ENCODE measurements at places on chromosomes 7 and 10.

DNA sequence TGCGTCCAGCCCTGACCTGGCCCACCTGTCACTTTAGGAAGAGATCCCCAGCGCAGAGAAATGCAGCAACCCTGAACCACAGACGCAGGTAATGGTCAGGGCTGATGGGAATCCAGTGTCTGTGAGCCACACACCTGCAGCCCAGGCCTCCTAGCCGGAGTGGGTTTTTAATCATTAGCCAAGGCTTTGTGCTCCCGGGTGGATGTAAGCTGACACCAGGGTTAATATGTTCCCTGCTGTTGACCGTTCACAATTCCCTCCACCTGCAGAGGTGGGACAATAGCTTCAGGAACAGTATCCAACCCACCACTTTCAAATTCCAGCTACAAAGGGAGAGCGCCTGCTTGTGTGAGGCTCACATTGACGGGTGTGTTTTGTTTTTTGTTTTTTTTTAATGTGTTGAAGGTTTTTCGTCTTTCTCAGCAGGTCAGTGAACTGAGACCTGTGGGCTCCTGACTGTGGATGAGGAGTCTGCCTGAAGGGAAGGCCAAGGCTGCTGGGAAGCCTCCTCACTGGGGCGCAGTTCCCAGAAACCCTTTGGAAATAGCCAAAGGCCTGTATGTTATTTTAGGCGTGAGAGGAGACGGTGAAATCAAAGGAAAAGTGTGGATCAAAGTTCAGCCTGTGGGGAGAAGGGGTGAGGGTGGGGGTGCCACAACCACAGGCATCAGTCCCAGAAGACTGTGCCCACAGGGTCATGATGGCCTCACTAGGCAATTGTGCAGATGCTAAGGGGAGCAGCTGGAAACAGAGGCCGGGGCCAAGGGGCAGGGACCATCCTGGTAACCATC lies 111.1 kb downstream of the TNS3 start:
- no peak for DNase-seq

- DNase-seq, result no peak
Measured at GRCh38 chr10:76787746-76788451, 849.7 kb downstream of the KCNMA1 start.

DNA sequence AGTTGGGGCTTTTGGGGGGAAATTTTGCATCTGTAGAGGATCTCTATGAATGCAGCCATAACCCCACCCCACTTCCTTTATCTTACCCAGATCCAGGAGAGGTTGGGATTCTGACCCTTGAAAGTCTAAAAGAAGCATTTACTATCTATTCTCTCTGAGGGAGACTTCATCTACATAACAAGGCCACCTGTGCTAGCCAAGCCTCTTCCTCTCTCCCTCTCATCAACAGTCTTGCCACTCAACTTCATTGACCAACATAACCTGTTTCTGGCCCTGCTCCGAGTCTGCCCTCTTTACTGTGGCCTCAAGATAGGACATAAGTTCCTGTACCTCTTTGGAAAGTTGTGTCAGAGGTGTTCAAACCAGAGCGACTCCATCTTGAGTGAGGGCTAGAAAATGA lies 19.4 kb downstream of the TUBAL3 start:
- no peak for DNase-seq

DNA sequence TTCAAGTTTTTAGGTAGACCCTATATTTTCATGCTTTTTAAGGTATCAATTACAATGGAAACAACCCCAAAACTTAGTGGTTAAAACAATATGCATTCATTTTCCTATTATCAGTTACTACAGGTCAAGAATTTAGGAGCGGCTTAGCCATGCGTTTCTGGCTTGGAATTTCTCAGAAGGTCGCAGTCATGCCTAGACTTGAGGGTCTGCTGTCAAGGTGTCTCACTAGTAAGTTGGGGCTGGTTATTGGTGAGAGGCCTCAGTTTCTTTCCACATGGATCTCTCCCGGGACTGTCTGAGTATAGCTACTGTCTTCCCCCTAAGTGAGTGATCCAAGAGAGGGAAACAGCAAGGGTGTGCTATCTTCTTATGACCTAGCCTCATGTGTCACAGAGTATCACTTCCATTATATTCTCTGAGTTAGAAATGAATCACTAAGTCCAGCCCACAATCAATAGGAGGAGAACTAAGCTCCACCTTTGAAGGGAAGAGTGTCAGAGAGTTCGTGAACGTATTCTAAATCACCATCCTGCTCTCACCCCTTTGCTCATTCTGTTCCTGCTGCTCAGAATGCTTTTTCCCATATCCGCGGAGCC lies 80.5 kb downstream of the RTKN2 start:
- no peak for DNase-seq

- no peak for DNase-seq
Measured at GRCh38 chr10:72753760-72754231, 61.9 kb downstream of the MCU start.

GRCh38 chr7:155228894-155229293 lies 68.8 kb upstream of the INSIG1 start:
- DNase-seq, result no peak

- DNase-seq, result no peak
Measured at GRCh38 chr7:153887749-153888569, 164.2 kb upstream of the DPP6 start.

DNA sequence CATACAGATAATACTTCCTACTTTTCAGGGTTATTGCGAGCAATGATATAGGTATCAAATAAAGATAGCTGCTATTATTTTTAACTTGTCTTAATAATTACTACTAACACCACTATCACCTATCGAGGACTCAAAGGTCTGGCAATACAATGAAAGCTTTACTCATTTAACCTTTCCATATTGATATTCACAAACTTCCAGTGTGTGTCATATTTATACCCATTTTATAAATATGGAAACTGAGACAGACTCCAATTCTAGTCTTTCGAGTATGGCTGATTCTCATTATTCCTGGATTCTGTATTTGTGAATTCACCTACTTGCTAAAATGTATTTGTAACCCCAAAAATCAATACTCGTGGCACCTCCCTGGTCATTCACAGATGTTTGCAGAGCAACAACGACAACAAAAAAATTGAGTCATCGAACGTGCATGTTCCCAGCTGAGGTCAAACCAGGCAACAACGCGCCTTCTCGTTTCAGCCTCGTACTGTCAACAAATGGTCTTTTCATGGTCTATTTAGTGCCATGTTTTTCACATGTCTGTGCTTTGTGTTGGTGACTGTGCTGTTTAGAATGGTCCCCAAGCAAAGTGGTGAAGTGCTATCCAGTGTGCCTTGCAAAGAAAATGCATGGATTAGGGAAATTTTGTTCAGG lies 51.7 kb downstream of the SMURF1 start:
- no peak for DNase-seq

DNA sequence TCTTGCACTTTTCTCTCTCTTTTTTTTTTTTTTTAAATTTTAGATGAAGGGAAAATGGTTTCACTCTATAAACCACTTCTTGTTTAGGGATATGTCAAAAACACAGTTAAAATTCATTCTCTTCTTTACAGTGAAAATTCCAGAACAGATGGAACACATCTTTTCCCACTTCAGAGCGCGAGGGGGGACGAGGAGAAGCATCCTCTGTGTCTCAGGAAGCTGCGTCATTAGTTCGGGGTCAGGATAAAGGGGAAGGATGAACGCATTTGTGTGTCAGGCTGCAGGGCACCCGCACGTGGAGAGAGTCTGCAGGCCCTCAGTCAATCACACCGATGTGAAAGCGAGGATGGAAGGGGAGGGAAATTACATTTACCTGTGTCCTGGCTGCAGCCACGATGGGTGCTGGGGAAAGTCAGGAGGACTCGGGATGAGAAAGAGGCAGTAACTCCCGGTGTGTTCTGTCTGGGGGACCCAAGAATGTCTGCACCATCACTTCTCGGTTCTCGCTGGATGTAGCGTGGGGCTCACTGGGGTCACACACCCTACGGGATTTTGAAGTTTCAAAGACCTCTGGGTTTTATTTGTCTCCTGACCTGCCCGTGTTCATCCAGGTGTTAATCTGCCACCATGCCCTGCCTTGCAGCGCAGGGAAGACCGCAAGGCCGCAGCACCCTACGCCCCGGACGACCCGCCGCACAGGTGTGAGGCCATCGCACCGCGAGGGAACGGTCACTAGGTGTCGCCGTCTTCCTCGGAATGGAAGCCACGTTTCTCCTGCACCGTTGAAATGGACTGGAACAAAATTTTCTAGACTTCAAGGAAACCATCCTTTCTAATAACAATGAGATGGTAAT lies 66.7 kb upstream of the PITRM1 start:
- peak; percentile 50 for DNase-seq

Data from hematopoietic multipotent progenitor cell (in vitro differentiated cells).